ENCODE measurements at places on chromosomes 7 and 10. TPM values are rescaled to one million over a fixed set of nuclear protein-coding genes. Genes with fewer than 3 reads are reported as not detected.

Gene TEX47
- total RNA-seq: not detected

Gene HDAC9
- 42.3 TPM for total RNA-seq

Gene TFR2
- total RNA-seq: 0.57 TPM

Gene EBF3
- total RNA-seq: 9.1 TPM

Gene MMP21
- total RNA-seq: 0.28 TPM

Gene CCL26
- total RNA-seq: 1.00 TPM

Gene STK31
- 0.14 TPM for total RNA-seq

Gene AQP1
- 388 TPM for total RNA-seq

Gene ZCCHC24
- total RNA-seq: 125 TPM

Gene FFAR4
- total RNA-seq: 0.56 TPM

All from posterior vena cava (tissue), 2 donors.